Vein endothelial cell (primary cell): ENCODE measurements at places on chromosomes 1 and 21. TPM values are rescaled to one million over a fixed set of nuclear protein-coding genes. Genes with fewer than 3 reads are reported as not detected.

GJA5 gene
- total RNA-seq: 2.0 and 8.8 TPM in 2 replicates

SPATA1 gene
- total RNA-seq: 0.98 and 1.1 TPM in 2 replicates

TEX38 gene
- not detected in 2 replicates for total RNA-seq

CA6 gene
- total RNA-seq: not detected in 2 replicates

CHTOP gene
- total RNA-seq: 35.5 and 35.6 TPM in 2 replicates

PRKAA2 gene
- 3.3 and 3.9 TPM in 2 replicates for total RNA-seq

SMCP gene
- not detected in 2 replicates for total RNA-seq

FCRL1 gene
- total RNA-seq: not detected in 2 replicates

REN gene
- 0.10 and 0.33 TPM in 2 replicates for total RNA-seq

RGL1 gene
- total RNA-seq: 30.5 and 34.6 TPM in 2 replicates

LCA5L gene
- 0.76 and 1.3 TPM in 2 replicates for total RNA-seq

AKR1A1 gene
- total RNA-seq: 134 and 135 TPM in 2 replicates

C1QTNF12 gene
- total RNA-seq: 0.33 and 0.76 TPM in 2 replicates

ETV3L gene
- not detected in 2 replicates for total RNA-seq

NKAIN1 gene
- 0.10 TPM in 1 of 2 replicates, not detected in the other for total RNA-seq

FCRL5 gene
- not detected in 2 replicates for total RNA-seq

KIF26B gene
- 0.65 and 0.67 TPM in 2 replicates for total RNA-seq

ANXA9 gene
- total RNA-seq: not detected in 2 replicates

CACNA1S gene
- not detected in 2 replicates for total RNA-seq

ACTL8 gene
- not detected in 2 replicates for total RNA-seq

TRPM2 gene
- 0.33 and 1.1 TPM in 2 replicates for total RNA-seq

FCAMR gene
- total RNA-seq: not detected in 2 replicates

NTMT2 gene
- total RNA-seq: not detected in 2 replicates
